RWPE2 (cell line): ENCODE measurements at places on chromosomes 2 and 18.

DNA sequence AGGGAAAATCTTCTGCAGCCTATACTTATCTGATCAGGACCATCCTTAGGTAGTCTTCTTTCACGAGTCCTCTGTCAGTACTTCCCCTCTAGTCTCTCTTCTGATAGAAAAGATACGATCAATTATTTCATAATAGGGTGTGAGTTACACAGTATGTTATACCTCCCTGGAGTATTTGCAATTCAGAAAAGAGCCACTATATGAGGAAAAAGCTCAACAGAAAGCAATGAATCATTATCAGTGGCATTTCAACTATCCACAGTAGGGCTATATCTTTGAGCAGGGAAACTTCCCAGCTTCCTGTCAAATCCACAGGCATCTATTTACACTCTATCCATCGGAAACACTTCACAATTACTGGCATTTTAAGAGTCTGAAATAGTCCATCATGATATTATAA is 105.3 kb upstream of the ACVR2A start:
- no peaks in the 10 kb centered on the region for H3K27me3 ChIP-seq
- H3K4me1 ChIP-seq, result no peaks in the 10 kb centered on the region
- H3K4me3 ChIP-seq, result no peak overlapping the region
- H3K27ac ChIP-seq, result no peak overlapping the region
- DNase-seq, result no peak

GRCh38 chr2:19073522-19073921 is 284.9 kb downstream of the OSR1 start:
- no peak overlapping the region for H3K4me3 ChIP-seq
- H3K27ac ChIP-seq, result peak overlapping the region; percentile 48
- no peaks in the 10 kb centered on the region for H3K36me3 ChIP-seq
- H3K27me3 ChIP-seq, result no peaks in the 10 kb centered on the region
- peaks cover 14% of the 10 kb centered on the region for H3K4me1 ChIP-seq

DNA sequence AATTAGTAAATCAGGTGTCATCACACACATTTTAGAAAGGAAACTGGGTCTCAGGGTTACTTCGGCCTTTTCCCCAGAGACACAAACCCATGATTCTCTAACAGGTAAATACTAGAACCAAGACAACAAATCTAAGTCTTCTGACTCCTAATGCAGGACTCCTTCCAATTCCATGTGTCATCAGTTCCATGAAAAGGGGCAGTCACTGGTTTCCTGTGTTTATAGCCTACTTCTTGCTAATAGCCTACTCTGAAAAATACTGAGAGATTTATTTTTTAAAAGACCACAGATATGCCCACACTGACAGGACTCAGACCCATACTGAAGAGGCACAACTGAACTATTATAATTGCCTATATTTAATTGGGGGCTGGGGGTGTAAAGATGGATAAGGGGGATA is 33.0 kb downstream of the RAB1A start:
- no peaks in the 10 kb centered on the region for H3K27me3 ChIP-seq
- H3K27ac ChIP-seq, result no peak overlapping the region
- peaks cover 85% of the 10 kb centered on the region for H3K36me3 ChIP-seq

- no peaks in the 10 kb centered on the region for H3K27me3 ChIP-seq
- DNase-seq, result no peak
- H3K4me1 ChIP-seq, result peaks cover 18% of the 10 kb centered on the region
- H3K4me3 ChIP-seq, result no peak overlapping the region
- H3K36me3 ChIP-seq, result no peaks in the 10 kb centered on the region
- H3K27ac ChIP-seq, result peak overlapping the region; percentile 26
These were observed 124.8 kb downstream of the NUP35 start for GRCh38 chr2:183248866-183249567.

GRCh38 chr2:32752952-32753351 is 125.1 kb downstream of the TTC27 start:
- H3K36me3 ChIP-seq, result no peaks in the 10 kb centered on the region
- H3K4me1 ChIP-seq, result peaks cover 4% of the 10 kb centered on the region
- H3K4me3 ChIP-seq, result no peak overlapping the region
- H3K27ac ChIP-seq, result no peak overlapping the region
- no peak for DNase-seq

DNA sequence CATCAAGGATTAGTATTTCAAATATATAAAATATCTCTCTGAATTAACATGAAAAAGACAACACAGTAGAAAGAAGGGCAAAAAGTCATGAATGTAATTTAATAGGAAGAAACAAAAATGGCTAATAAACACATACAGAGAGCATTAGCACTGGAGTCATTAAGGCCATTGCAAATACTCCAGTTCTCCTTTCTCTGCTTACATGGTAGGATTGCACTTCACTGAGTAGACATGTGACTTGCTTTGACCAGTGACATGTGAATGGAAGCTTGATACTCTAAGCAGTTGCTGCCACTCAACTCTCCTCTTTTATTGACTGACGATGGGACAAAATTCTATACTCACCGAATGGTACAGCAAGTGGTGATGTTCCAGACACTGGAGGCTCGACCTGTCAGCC is 153.9 kb upstream of the LGALSL start:
- no peaks in the 10 kb centered on the region for H3K4me1 ChIP-seq
- no peaks in the 10 kb centered on the region for H3K27me3 ChIP-seq
- no peaks in the 10 kb centered on the region for H3K36me3 ChIP-seq

DNA sequence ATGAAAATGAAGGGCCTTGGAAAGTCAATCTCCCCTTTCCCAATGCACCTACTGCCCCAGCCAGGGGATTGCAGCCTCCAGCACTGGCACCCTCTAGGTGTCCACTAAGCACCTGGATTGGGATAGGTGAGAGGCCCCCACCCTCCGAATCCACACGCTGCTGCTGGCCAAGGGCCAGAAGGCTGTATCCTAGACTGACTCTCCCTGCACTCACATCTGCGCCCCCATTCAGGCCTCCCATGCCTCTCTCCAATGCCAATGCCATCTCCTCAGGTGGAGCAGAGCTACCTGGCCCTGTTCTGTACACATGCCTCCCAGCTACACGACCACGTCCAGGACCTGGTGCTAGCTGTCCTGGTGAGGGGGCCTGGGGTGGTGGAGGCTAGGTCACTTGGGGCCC is 9.8 kb downstream of the MFSD2B start:
- no peak overlapping the region for H3K4me3 ChIP-seq
- H3K4me1 ChIP-seq, result peaks cover 17% of the 10 kb centered on the region
- no peak overlapping the region for H3K27ac ChIP-seq
- H3K36me3 ChIP-seq, result no peaks in the 10 kb centered on the region

DNA sequence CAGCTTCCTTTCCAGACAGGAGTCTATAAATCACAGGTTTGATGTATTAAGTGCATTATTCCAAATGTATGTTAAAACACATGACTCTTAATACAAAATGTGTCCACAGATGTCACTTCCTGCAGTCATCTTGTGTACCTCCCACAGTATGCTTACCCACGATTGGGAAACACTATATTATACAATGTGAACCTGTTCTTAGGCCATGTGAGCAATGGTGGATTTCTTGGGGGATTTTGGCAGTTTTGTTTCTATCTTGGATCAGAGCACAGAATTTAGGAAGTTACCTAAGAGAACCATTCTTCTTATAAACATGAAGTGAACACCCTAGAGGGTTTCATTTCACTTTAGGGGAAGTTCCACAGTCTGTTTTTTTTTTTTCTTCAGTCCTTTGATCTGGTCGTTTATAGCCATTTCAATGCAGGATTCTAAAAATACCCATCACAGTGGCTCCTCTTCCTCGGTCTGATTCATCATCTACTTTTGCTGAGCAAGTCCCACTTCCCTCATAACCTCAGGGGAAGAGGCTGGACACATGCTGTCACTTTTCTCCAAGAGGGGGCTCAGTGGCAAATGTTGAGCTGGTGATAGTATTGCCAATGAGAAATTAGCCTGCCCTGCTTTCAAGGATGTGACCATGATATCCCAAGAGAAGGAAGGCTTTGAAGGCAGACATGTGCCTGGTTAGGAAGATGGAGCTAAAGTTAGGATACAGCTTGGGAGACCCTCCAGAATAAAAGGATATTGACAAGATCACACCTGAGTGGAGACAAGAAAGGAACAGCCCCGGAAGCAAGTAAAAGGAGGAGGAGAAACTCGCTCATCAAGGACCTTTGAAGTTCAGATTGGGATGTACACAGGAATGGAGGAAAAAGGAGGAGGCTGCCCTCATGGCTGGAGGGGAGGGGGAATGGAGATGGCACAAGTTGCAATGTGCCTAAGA is 22.6 kb downstream of the PLEK start:
- H3K27ac ChIP-seq, result no peak overlapping the region
- no peaks in the 10 kb centered on the region for H3K27me3 ChIP-seq
- no peaks in the 10 kb centered on the region for H3K4me1 ChIP-seq
- DNase-seq, result no peak
- no peaks in the 10 kb centered on the region for H3K36me3 ChIP-seq

DNA sequence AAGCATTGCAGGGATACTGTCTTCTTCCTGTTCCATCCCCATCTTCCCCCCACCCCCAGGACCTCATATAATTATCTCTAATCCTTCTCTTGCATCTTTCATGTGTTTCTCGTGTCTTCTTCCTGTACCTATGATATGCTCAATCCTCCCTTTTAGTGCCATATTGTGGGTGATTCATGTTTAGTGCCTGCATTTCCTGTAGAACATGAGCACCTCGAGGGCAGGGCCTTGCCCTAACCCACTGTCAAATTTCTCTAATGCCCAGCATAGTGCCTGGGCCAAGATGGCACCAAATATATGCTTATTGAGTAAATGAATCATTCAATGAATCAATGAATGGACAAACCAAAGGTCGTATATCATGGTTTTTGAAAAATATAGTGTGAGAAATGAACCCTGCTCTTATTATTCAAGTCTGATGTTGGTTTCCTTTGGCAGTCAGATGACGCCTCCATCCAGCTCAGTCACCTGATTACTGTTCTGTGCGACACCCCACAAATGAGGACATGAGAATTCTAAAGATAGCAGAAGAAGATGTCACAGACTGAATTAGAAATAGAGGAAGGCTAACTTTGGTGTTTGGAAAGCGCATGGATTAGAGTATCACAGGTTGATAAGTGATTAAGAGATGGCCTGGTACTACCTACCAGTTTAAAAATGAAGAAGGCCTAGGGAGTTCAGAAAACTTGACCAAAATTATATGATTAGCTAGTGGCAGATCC is 278.4 kb downstream of the PRKCE start:
- peaks cover 8% of the 10 kb centered on the region for H3K4me1 ChIP-seq
- no peak for DNase-seq
- no peaks in the 10 kb centered on the region for H3K27me3 ChIP-seq
- H3K36me3 ChIP-seq, result no peaks in the 10 kb centered on the region

- no peaks in the 10 kb centered on the region for H3K4me1 ChIP-seq
- no peaks in the 10 kb centered on the region for H3K27me3 ChIP-seq
- no peaks in the 10 kb centered on the region for H3K36me3 ChIP-seq
- no peak for DNase-seq
- H3K4me3 ChIP-seq, result no peak overlapping the region
These were observed 102.2 kb downstream of the PDE1A start for GRCh38 chr2:182324665-182325064.

GRCh38 chr2:129877795-129878775 is 101.4 kb upstream of the RAB6C start:
- DNase-seq, result no peak
- H3K27ac ChIP-seq, result no peak overlapping the region
- peaks cover 3% of the 10 kb centered on the region for H3K4me1 ChIP-seq
- no peaks in the 10 kb centered on the region for H3K27me3 ChIP-seq

GRCh38 chr2:233976690-233977294 is 59.6 kb downstream of the TRPM8 start:
- H3K36me3 ChIP-seq, result no peaks in the 10 kb centered on the region
- peak overlapping the region; percentile 8 for H3K27ac ChIP-seq
- H3K4me3 ChIP-seq, result no peak overlapping the region
- DNase-seq, result no peak
- H3K4me1 ChIP-seq, result peaks cover 34% of the 10 kb centered on the region

DNA sequence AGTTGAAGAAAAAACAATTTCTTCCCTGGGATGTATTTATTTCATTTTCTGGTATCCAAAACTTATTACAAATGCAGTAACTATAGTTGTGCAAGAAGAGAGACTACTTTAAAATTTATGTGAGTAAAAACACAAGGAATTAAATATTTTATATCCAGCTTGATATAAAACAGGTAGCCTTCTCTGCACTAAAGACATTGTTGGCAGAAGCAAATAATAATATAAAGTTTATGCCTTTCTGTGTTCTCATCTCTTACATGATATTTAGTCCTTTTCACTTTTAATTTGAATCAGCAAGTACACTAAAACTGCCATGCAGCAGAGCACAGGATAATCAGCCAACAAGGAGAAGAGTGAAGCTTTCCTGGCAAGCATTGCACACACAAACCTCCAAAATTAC is 352.7 kb downstream of the ARL6IP6 start:
- no peak overlapping the region for H3K4me3 ChIP-seq
- peaks cover 7% of the 10 kb centered on the region for H3K4me1 ChIP-seq
- H3K36me3 ChIP-seq, result no peaks in the 10 kb centered on the region
- no peak overlapping the region for H3K27ac ChIP-seq

DNA sequence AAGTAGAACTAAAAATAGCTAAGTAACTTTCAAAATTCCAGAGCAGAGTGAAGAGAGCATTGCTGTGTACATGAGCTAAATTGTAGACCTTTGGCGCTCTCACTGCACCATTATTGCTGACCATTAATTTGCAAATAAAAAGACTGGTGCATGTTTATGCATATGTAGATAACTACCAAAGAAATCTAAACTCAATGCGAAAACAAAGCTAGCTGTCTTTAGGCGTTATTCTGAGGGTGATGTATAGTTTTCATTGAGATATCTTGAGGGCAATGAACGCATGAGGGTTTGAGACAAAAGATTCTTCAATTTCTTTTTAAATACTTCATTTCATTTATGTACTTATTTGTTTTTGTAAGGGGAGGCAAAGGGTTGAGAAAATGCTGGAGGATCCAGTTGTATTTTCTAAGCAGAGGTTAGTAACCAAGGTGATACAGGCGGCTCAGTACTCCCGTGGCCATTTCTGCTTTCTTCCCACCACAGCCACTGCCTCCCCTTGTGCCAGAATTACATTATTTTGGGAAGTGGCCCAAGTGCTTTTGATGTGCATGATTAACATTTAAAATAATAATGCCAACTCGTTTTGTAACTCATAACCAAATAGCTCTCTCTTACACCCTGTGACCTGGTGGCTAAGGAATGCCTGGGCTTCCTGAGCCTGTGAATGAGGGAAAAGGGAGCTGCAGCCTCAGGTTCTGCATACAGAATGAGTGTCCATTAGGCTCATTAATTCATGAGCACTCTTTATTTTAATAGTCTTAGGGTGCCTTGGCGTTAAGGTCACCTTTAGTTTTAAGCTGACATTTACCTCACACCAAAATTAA is 797.8 kb upstream of the GYPC start:
- H3K4me3 ChIP-seq, result no peak overlapping the region
- H3K36me3 ChIP-seq, result no peaks in the 10 kb centered on the region
- no peak for DNase-seq
- no peak overlapping the region for H3K27ac ChIP-seq
- no peaks in the 10 kb centered on the region for H3K4me1 ChIP-seq
- no peaks in the 10 kb centered on the region for H3K27me3 ChIP-seq

DNA sequence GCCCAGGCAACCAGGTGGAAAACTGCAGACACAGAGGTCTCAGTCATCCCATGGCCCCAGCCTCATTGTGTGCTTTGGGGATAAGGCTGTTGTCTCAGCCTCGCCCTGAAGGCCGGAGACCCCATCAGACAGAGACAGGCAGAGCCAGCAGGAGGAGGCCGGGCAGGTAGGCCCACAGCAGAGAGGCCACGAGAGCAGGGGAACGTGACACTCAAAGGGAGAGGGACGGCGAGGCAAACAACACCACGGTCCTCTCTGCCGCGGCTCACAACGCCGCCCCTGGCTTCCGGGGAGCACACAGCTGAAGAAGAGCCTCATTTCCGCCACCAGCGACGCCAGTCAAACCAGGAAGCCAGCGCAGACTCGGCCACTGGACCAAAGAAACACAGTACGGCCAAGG is 103.3 kb downstream of the ZNF516 start:
- H3K4me1 ChIP-seq, result peaks cover 4% of the 10 kb centered on the region
- no peak for DNase-seq
- no peak overlapping the region for H3K4me3 ChIP-seq
- no peak overlapping the region for H3K27ac ChIP-seq
- no peaks in the 10 kb centered on the region for H3K27me3 ChIP-seq
